ENCODE measurements at places on chromosomes 12 and 14.

GRCh38 chr12:116177017-116177416 lies 100.5 kb downstream of the MED13L start:
- no peak for DNase-seq

- DNase-seq: no peak
Observed at GRCh38 chr14:54646626-54647025, 79.7 kb downstream of the SAMD4A start.

GRCh38 chr12:128259556-128260070 lies 7.4 kb upstream of the TMEM132C start:
- no peak for DNase-seq

DNA sequence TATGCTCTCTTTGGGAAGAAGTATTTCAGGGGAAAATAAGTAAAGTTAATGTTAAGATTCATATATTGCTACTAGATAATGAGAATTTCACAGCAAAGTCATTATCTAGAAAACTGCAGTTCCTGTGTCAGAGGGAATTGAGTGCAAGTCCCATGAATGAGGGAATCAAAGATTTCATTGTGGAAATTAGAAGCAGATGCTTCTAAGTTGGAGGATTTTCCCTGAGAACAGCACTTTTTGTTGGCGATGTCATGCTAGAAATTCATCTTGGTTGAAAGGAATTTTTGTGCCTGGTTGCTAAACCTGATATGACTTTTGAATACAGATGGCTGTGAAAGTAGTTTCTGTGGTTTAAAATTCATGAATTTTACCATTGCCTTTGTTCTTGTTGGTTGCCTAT lies 25.6 kb downstream of the FRMD6 start:
- DNase-seq: no peak

Data from LHCN-M2 (cell line).